ENCODE measurements at places on chromosomes 6 and 20.

GRCh38 chr6:37488476-37488875 is 11.2 kb downstream of the CCDC167 start:
- no peak for DNase-seq

- DNase-seq: no peak
Measured at GRCh38 chr6:11586536-11586935, 49.0 kb downstream of the TMEM170B start.

DNA sequence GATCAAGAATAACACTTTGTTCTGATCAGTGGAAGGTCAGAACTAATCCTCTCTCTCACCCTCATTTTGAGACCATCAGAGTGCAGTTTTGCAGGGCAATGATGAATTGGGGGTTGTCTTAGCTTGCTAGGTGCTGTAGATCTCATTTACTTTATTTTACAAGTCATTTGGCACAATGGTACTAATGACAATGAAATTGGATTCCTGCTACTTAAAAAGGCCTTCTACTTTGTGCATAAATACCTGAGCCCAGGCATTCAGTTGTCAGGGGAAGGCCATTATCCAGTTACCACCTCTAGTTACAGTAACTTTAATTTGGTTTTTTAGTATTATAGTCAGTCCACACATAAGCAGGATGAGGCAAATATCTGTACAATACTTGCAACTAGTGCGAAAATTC is 240.0 kb downstream of the HDGFL1 start:
- no peak for DNase-seq

- DNase-seq: no peak
Measured at GRCh38 chr6:98324446-98324845, 509.9 kb upstream of the POU3F2 start.

DNA sequence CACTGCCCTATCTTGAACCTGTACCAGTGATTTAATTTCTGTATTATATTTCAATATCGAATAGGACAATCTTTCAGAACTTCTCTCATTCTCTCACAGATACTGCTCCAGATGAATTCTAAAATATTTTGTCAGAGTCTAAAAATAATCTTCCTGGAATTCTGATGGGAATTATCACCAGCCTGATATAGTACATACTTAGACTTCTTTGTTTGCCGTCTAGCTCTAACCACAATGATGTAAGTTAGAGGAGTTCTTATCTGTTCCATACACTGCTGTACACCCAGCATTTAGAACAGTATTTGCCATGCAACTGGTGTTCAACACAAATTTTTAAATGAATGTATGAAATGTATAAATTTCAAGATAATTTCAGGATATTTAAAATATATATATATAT is 1.3 kb upstream of the HUS1B start:
- DNase-seq: no peak

DNA sequence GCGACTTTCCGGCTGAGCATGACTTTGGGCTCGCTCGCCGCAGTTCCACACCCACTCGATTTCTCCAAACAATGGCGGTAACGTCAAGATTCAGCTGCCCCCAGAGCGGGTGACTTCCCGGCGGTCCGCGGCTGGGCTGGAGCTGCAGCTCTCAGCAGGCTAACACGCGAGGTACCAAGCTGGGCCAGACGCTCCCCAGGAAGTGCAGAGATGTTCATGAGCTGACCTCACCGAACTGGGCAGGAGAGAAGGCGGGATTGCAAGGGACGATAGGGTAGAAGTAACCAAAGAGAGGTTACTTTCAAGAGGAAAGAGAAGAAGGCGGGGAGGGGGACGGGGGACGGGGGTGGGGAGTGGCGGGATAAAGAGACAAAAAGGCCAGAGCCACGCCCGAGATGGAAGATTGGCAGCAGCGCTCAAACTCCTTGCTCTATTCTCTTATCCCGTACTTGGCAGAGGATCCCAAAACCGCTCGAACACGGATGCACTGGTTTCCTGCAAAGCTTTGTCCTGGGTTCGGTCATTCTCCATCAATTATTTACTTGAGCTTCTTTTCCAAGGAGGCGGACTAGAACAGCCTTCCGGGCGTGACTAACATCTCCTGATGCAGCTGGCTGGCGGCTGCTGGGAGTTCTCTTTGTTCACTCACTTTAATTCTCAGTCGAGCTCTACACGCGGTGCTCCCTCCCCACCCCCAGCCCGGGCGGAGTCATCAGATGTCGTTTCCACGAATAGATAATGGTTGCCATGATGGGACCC is at the start of gene MTCL3:
MTCL3 (minus strand) TSS at position 626 of the 759 bp plus-strand sequence.
- DNase-seq: peak; percentile 24

GRCh38 chr6:16911088-16911487 is 149.8 kb upstream of the ATXN1 start:
- DNase-seq: no peak

DNA sequence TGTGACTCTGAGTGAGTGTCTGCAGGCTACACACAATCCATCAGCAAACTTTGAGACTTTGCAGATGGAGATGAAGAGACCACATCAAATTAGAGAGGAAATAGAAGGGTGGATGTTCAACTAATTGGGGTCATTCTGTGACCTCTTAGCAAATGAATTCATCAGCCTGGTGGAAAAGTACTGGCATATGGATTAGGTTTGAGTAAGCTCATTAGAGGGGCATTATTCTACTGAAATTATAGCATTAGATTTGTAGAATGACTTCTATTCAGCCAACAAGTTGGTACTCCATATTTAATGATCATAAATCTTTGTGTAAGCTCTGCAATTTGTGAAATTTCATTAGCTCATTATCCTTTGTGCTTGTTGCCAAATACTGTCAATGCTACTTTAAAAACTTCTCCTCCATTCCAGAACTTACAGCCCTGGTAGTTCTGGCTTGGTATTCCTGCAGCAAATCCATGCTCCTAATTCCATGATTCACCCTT is 63.8 kb downstream of the ADTRP start:
- DNase-seq: no peak

DNA sequence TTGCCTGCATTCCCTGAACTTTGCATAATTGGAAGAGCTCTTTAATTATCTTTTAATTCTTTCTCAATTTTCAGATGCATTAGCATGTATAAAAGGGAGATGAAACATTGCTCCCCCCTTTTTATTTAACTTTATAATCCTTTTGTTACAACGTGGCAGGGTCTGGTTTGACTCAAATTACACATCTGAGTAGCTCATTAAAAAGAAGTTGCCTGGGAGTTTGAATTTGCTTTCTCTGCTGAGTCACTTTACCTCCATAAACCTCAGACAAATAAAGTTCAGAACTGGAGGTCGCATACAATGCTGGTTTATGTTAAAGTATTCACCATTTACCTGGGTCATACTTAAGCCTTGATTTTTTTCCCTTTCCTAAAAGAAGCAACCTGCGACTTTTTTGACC is 495.2 kb downstream of the PREX1 start:
- DNase-seq: peak; percentile 86

DNA sequence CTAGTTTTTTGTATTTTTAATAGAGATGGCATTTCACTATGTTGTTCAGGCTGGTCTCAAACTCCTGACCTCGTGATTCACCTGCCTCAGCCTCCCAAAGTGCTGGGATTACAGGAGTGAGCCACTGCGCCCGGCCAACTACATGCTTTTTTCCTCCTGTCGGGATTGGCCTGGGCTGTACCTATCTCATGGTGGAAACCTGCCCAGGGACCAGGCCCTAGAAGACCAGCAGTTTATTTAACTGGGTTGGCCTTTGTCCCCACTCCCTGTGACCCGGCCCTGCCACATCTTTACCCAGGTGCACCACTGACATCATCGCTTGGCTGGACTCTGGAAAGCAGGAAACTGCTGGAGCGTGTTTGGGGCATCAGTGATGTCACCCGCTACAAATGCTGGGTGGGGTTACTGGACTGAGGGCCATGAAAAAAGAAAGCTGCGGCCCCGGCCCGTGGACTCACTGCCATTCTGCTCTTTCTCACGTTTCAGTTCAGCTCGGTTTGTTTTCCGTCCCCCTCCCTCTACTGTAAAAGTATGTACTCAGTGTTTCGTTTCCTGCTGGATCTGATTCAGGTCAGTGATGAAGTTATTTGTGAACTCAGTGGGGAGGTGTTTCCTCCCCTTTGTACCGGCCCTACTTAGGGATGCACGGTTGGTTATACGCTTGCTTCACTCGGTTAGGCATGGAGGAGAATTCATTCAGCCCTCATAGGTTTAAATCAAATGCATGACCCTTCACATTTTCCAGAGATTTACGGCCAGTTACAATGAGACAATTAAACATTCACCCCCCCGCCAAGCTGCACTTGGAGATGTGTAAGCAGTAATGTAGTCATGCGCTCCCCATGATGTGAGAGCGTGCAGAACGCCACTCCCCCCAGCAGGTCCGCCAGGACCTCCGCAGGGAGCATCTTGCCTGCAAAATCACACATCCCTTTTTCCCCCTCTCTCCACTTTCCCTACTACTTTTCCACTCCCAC is 179.3 kb downstream of the MTHFD1L start:
- no peak for DNase-seq

DNA sequence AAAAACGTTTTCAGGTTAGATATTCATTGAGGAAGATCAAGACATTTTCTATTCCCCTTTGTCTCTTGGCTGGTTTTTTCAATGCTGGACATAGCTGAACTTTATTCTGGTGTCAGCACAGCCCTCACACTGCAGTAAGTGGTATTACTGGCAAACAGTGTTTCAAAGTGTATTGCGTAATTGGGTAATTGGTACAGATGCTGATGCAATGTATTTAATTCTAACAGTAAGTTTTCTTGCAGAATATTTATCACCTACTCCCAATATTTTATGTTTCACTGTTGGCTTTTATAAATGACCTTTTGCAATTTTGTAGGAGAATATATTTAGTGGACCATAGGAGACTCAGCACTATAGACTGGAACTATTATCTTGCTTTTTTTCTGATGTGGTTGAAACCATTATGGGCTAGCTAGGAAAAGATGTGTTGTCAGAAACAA is 287.6 kb upstream of the SOX4 start:
- DNase-seq: no peak

GRCh38 chr6:82248273-82248735 is 760 bp upstream of the IBTK start:
- DNase-seq: peak; percentile 73

DNA sequence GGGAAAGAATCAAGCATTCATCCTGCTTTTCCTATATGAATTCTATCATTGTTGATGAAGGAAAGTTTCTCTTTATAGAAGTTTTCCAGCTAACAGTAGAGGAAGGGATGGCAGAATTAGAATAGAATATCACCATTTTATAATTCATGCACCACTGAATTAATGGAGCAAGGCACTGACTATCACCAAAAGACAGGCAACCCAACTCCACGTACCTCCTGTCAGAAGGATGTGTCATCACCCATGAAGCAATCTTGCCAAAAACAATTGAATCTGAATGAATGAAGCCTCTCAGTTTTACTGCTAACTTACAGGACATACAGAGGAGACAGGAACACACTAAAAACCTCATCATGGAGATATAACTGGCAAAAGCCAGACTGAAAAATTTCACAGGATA is 122.4 kb downstream of the NFATC2 start:
- DNase-seq: no peak

DNA sequence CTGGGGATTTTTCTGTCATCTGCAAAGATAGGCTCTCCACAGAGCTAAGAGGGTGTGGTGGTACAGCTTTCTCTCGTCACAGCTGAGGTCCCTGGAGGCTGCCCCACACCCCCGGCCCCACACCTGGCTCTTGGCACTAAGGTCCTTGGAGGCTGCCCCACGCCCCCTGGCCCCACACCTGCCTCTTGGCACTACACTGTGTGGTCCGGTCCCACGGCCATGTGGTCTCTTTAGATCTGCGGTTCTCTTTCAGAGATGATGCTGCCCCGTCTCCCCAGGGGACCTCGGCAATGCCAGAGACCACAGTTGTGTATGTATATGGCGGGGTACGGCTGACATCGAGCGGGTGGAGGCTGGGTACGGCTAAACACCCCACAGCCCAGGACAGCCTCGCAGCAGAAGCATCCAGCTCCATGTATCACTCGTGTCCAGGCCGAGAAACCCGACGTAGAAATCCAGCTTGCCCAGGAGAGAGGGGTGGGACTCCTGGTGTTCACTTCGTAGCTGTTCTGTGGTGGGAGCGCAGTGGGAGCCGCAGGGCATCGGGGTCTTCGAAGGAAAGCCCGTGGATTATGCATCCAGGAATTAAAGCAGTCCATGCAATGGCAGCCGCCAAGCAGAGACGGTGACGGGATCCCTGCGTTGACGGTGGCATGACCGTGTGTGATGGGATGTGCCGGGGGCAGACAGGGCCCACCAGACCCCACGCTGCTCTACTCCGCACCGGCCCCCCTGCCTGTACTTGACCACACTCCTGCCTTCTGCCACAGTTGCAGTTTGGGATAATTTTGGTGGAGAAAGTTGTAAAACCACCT is 292.1 kb downstream of the CDH4 start:
- no peak for DNase-seq

Measured in HAP-1 (cell line).